ENCODE measurements at places on chromosomes 13 and 19.

- no peak for DNase-seq
These were observed 185.2 kb downstream of the KLF12 start for GRCh38 chr13:73948848-73949529.

GRCh38 chr19:7926727-7927604, 1.0 kb upstream of the CTXN1 start:
- DNase-seq, result no peak

- no peak for DNase-seq
These were observed 123.9 kb upstream of the VSTM2B start for GRCh38 chr19:29401712-29402421.

DNA sequence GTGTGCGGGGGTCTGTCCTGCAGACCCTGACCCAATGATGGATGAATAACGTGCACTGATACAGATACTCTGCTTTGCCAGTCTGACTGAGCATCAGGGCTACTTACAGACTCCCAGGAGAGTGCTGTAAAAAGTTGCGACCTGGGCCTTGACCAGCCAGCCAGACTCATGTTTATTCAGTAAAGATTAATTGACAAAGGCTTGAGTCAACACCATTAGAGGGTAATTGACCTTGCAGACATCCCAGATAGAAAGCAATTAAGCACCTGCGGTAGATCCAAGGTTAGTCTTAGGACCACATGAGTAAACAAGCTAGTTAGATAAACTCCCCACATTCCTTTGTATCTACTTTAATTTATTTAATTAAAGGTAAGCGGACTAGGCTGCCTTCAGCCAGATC, 10.4 kb downstream of the NUDT19 start:
- DNase-seq, result no peak

DNA sequence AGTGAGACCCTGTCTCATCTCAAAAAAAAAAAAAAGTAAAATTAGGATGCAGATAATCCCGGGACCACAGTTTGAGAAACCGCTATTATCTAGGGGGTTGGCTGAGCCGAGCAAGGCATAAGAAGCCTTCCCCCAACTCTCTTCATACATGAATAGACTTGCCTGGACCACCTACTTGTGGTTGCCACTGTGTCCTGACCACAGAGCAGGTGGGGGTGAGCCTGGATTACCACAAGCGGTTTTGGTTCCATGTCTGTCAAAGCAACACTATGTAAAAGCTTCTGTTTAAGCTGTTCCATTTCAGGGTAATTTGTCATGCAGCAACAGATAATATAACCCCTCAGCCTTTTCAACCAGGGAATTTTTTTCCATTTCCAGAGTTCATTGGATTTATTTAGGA, 3.3 kb upstream of the NAPA start:
- peak; percentile 14 for DNase-seq

DNA sequence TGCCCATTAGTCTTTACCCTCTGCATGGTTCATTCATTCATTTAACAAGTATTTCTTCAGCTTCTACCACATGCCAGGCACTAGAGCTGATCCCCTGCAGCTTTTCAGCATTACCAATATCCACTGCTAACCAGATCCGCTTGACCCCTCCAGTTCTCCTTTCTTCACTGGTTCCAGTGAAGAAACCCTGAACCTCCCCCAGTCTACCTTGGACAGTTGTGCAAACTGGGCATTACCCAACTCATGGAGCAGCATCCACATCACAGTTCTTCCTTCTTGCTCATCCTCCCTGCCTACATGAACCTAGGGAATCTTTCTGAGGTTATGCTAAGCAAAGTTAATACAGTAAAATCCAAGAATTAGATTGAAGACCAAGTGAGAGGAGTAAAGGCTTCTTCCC, 78.7 kb upstream of the SERP2 start:
- no peak for DNase-seq

GRCh38 chr13:87128036-87128435, 543.1 kb upstream of the SLITRK5 start:
- DNase-seq, result no peak

DNA sequence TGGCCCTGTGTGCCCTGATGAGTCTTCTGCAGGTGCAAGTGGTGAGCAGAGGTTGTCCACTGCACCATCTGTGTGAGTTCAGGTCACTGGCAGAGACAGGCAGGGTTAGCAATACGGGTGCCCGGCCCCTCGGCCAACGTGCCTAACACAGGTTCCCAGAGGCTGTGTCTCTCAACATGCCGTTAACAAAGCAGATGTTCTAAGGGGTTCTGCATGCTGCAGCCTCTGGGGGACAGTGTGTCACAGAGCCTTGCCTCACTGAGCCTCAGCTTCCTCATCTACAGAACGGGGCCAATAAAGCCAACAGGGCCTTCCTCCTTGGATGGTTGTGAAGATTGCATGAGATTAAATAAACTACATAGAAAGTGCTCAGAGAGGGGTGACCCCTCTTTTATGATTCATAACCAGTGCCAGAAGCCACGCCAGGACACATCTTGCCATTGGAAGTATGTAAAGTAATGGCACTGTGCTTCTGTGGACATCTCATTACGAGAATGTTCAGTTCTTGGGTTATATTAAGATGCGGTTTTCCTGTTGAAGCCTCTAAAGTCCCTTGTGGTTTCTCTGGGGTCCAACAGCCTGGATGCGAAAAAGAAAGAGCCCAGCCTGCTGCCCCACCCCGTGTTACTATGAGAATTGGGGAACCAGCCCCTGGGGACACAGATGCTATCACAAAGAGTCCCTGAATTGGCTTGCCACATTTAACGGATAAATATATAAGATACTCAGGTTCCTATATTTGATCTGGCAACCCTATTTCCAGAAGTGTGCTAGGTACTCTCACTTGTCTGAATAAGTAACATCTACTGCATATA, 11.2 kb upstream of the ARHGEF18 start:
- no peak for DNase-seq

- no peak for DNase-seq
These were observed 61.3 kb downstream of the CELF5 start for GRCh38 chr19:3285647-3286176.

DNA sequence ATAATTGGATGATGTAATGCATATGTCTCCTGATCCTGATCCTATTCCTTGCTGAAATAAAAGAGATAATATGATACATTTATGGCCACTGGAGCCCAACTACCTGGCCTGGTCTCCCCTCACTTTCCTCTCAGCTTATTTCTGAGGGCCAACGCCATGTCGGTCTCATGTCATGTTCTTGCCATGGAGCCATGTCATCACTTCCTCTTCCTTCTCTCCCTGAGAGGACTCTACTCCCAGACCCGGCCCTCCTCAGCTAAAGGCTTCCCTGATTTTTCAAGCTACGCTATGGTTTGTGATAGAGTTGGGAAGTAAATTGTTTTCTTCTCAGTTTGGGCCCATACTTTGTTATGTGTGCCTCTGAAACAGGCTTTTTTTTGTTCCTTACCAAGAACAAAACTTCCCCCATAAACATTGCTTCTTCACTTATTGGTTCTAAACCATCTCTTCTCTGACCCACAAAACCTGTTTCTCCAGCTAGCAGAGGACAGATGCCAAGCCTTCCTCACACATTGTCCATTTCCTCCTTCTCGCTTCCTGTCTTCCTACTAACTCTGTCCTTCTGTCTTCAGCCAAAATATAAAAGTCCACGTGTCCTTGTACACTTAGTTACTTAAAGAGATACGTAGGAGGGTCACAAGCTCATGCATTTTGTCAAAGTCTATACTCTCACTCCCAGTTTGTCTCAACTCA, 319.9 kb upstream of the DACH1 start:
- no peak for DNase-seq

GRCh38 chr13:33515146-33515545, 229.6 kb upstream of the STARD13 start:
- no peak for DNase-seq

- no peak for DNase-seq
These were observed 2.6 kb upstream of the CLC start for GRCh38 chr19:39740395-39740794.

- DNase-seq, result no peak
These were observed 49.8 kb downstream of the ELF1 start for GRCh38 chr13:40969169-40969901.

DNA sequence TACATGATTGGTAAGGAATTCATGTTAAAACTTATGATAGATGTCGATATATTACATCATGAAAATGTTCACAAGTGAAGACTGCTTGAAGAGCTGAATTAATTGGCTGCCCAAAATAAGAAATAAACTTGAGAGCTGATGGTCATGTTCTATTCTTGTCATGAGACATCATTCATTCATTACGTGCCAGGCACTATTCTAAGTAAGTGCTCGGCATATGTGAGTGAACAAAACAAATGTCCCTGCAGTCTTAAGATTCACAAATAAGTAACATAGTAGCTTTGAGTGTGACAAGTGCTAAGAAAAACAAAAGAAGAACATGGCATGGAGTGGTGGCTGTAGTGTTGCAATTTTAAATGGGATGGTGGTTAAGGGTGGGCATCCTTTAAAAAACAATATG, 329.3 kb downstream of the SUCLA2 start:
- DNase-seq, result no peak

GRCh38 chr19:3474010-3474409, 6.3 kb downstream of the SMIM24 start:
- no peak for DNase-seq

GRCh38 chr13:57739543-57740190, 108.1 kb downstream of the PCDH17 start:
- peak; percentile 7 for DNase-seq

DNA sequence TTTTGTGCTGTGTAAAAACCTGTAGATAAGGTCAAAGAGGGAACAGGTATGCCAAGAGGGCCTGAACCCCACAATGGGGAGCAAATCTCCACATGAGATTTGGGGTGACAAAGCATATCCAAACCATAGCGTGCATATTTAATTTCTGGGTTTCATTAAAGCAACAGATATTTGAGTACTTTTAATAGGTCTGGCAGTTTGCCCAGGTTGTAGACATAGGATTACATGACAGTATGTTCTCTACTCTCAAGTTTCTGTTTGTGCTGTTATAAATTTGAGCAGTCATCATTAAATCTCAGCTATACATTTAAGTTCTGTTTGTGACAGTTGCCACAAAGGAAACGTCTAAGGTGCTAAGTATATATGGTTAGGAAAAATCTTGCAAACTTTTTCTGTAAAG, 236.4 kb downstream of the ATP8A2 start:
- DNase-seq, result no peak

DNA sequence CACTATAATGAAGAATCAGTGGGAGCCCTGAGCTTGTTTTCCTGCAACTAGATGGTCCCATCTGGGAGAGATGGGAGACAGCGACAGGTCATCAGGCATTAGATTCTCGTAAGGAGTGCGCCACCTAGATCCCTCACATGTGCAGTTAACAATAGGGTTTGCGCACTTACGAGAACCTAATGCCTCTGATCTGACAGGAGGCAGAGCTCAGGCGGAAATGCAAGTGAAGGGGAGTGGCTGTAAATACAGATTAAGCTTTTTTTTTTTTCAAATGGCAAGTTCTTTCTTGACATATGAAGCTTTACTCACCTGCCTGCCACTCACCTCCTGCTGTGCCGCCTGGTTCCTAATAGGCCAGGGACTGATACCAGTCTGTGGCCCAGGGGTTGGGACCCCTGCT, 14.4 kb downstream of the CDC16 start:
- no peak for DNase-seq

GRCh38 chr19:43594710-43595604, 977 bp downstream of the IRGQ start:
- peak; percentile 63 for DNase-seq

GRCh38 chr13:24983094-24983493, 112.8 kb upstream of the PABPC3 start:
- DNase-seq, result no peak

- no peak for DNase-seq
These were observed 26.3 kb upstream of the ZNF83 start for GRCh38 chr19:52664461-52664860.

DNA sequence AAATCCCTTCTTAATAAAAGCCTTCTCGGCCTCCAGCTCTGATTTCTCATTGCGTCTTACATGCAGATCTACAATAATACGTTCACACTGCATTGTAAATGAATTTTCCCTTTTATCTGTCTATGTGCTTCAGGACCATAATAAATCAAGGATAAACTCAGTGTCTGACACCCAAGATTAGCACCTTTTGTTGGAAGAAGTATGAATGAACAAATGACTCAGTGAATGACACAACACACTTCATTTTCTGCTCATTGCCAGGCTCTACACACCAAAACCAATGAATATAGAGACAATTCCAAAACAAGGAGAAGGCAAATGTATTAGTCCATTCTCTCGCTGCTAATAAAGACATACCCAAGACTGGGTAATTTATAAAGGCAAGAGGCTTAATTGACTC, 1224.4 kb downstream of the EFNB2 start:
- no peak for DNase-seq

DNA sequence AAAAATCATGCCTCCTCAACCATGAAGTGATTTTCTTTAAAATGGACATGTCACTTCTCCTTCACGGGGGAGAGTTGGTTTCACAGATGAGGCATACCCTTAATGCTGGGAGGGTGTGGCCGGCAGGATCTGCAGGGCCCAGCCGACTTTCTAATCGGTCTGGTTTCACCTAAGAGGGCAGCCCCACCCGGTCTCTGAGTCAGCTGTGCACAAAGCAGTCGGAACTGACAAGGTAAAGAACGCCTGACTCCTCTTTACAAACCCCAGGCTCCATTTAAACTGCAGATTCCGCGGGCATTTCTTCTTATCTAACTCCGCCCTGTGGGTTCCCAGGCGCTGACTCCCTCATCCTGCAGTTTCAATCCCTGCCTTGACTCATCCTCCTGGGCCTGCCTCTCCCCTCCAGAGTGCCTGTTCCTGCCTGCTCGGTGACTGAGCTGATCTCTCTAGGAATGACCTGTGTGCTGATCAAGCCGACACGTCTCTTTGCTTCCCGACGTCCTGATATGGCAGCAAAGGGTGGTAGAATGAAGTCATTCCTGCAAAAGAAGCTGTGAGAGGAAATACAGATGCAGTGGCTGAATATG, 63.4 kb downstream of the EFNB2 start:
- DNase-seq, result peak; percentile 88

DNA sequence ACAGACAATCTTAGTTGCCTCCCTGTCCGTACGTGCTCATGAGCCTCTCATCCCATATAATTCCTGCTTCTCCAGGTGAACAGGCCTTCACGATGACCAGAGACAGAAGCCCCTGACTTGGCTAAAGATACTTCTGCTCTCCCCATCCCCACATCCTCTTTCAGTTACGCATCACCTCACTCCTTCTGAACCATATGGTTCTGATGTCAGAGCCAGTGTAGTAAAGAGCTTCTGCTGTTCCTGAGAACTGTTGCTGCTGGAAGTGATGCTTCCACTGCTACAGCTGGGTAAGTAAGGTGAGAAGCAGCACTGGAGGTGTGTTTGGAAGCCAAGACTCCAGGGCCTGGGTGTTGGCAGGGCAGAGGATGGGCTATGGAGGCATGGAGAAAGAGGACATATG, 12.9 kb downstream of the SIGLECL1 start:
- no peak for DNase-seq

Measured in astrocyte of the spinal cord (primary cell).